ENCODE measurements at places on chromosomes 7 and 10.

DNA sequence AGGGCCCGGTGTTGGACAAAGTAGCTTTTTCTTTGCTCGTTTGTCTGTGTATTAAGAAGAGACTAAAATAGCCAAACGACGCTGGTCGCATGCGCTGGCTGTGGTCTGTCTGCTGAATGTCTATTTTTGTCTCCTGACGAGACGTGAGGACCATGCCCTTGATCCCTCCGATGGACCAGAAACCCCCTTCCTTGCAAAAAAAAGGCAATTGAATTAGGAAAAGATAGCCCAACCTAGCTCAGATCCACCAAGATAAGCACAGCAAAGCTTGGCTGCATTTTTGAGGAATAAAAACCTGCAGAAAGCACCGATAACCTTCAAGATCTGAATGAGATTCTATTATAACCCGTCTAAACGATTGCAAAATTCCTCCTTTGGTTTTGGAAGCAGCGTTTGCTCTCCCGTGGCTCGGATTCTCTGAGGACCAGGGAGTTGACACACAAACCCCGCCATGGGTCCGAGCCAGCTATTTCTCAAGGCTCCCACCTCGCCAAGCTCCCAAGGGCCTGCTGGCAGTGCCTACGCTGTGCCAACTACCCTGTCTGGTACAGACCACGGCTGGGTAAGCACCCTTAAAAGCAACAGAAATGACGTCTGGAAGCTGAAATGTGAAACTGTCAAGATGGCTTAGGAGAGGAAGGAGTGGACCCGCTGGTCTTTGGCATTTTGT, 17.7 kb upstream of the TTYH3 start:
- no peak for DNase-seq

- no peak for DNase-seq
Observed at GRCh38 chr10:12193193-12193592, 2.5 kb downstream of the NUDT5 start.

DNA sequence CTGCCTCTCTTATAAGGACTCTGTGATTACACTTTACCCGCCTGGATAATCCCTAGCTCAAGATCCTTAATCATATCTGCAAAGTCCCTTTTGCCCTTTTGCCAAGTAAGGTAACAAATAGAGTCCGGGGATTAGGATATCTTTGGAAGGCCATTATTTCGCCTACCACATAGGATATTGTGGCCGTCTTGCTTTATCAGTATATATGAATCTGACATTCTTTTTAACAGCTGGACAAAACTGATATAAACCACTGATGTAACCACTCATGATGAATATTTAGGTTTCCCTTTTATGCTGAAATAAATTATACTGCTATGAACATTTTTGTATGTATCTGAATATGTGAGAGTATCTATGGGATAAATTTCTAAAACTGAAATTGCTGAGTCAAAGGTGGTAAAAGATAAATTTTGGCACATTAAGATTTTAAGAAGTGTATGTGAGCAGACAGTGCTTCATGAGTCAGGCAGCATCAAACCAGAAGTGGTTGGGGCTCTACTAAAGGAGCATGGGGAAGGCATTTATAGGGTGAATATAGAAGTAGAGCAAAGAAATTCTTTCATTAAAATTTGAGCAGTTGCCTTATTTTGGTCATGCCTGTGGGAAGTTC, 44.7 kb downstream of the AVL9 start:
- DNase-seq = no peak

- DNase-seq = no peak
Observed at GRCh38 chr7:9026121-9026520, 592.7 kb downstream of the NXPH1 start.

DNA sequence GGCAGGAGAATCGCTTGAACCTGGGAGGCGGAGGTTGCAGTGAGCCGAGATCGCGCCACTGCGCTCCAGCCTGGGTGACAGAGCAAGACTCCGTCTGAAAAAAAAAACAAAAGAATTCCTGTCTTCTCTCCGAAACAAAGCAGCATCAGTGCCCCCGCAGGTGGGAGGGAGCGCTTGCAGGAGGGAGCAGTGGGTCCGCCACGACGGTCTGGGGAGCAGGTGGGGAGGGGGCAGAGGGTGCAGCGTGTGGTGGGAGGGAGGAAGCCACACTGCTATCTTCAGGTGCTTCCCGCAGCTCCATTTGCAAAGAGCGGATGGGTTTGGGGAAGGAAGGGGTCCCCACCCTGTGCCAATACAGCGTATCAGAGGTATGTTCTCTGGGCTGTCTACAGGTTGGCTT, 31.7 kb downstream of the LIMK1 start:
- DNase-seq = no peak

- no peak for DNase-seq
Observed at GRCh38 chr7:97006055-97006815, 882 bp downstream of the DLX6 start.

- DNase-seq = no peak
Observed at GRCh38 chr10:125158601-125159485, 1.5 kb downstream of the CTBP2 start.
